ENCODE measurements at places on chromosomes 12 and 14. TPM values are rescaled to one million over a fixed set of nuclear protein-coding genes. Genes with fewer than 3 reads are reported as not detected.
A peak's percentile ranks its signal among the peaks of the same experiment; 100 is the strongest.

DNA sequence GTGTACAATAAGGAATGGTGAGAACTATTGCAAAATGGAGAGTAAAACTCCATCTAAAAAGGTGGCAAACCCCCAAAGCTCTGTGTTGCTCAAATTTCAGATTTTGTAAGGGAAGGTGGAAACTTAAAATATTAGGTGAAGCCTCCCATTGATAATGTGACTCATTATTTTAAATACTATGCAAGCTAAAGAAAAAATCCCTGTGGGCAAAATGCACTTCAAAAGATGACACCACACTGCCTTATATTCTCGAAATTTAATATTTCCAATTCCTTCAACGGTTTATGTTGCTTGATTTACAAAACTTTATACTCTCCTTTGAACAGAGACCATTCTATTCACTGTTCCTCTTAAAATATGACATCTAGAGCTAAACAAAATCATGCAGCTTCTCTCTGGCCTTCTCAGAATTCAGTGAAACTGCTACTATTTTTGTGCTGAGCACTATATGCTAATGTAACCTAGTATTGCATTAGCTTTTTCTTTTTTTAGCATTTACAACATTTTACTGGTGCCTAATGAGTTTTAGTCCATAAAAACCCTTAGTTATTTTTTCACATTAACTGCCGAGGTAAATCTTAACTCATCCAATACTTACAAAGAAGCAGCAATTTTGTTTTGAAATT lies 297.7 kb downstream of the SYT1 start:
- no peaks in the 10 kb centered on the region for H3K36me3 ChIP-seq
- H3K27me3 ChIP-seq: no peaks in the 10 kb centered on the region
- no peak for DNase-seq
- no peak overlapping the region for H3K27ac ChIP-seq
- no peaks in the 10 kb centered on the region for H3K4me1 ChIP-seq
- no peak overlapping the region for H3K4me3 ChIP-seq

DNA sequence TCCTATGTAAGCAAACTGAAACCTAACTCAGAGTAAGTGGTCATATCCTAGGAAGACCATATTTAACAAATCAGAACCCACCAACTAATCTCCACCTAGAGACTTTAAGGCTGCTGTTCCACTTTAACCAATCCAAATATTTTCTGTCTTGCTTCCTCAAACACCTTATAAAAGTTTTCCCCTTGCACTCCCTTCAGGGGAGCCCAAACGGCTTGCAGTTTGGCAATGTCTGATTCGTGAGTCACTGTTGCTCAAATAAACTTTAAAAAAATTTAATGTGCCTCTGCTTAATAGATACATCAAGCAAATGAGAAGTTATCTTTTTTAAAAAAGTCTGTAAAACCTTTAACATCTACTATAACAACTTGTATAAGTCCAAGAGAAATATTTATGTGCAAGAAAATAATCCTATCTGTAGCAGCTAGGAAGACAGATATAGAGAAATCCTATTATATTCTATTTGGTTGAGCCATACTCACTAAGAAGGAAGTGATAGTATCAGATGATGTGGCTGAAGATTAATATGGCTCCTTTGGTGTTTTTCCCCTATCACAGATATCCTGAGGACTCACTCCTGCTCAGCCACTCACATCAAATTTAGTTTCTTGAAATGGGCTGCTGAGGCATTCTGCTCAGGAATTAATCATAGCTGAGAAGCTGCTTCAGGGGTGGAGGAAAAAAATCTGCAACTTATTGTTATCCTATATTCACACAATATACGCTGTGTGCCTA lies 65.1 kb upstream of the DUSP6 start:
- no peak overlapping the region for H3K27ac ChIP-seq
- no peak for DNase-seq
- no peak overlapping the region for H3K4me3 ChIP-seq
- no peaks in the 10 kb centered on the region for H3K27me3 ChIP-seq

DNA sequence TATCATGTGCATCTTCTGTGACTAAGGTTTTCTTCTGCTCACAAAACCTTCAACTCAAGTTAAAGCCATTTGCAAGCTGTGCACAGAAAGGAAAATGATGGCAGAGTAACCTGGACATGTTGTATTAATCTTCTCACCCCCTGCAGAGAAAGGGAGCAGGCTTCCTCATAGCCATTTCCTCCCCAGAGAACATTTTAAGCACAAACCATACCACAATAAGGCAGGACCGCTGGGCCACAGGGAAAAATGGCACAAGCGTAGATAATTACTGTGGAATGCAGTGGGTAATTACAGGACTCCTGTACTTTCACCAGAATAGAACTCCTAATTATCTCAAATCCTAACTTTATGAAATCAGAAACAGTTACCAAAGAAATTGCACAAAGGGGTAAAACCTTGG lies 215.7 kb downstream of the KIF21A start:
- no peak overlapping the region for H3K4me3 ChIP-seq
- DNase-seq: no peak
- H3K27ac ChIP-seq: no peak overlapping the region
- no peaks in the 10 kb centered on the region for H3K27me3 ChIP-seq

DNA sequence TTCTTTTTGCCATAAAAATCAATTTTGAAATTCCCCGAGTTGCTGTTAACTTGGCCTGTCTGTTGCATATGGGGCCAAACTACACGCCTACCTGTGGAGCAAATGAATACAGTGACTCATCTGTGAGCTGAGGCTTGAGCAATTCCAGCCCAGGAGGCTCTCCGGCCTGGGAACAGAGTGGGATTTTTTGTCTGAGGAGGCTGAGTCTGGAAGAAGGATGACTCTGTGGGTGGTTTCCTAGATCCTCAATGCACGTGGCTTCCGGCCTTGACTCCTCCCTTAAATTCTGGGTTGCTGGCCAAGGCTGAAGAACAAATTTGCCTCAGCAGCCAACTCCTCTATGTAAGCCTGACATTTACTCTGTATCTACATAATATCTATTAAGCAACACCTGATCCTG lies 124.1 kb downstream of the SSPN start:
- no peaks in the 10 kb centered on the region for H3K36me3 ChIP-seq
- H3K4me1 ChIP-seq: peaks cover 15% of the 10 kb centered on the region
- no peak for DNase-seq
- peak overlapping the region; percentile 75 for H3K27ac ChIP-seq
- H3K4me3 ChIP-seq: no peak overlapping the region

- H3K27ac ChIP-seq: no peak overlapping the region
- H3K4me1 ChIP-seq: peaks cover 6% of the 10 kb centered on the region
- H3K27me3 ChIP-seq: no peaks in the 10 kb centered on the region
- H3K36me3 ChIP-seq: no peaks in the 10 kb centered on the region
Observed at GRCh38 chr14:81315341-81315740, 84.8 kb downstream of the STON2 start.

DNA sequence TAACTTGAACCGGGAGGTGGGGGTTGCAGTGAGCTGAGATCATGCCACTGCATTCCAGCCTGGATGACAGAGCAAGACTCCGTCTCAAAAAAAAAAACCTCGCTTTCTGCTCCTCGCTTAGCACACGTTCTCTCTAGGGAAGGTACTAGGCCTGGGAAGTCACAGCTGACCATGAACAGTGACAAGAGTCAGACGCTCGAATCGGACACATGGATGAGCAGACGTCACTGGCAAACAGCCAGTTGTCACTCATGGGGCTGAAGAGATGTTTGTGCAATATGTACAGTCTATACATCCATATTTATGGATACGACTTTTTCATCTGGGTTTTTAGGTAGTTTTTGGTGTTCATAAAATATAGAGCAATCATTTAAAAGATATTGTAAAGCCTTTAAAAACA lies 19.4 kb downstream of the TCHP start:
- no peaks in the 10 kb centered on the region for H3K27me3 ChIP-seq
- H3K4me1 ChIP-seq: no peaks in the 10 kb centered on the region

- no peak overlapping the region for H3K27ac ChIP-seq
- DNase-seq: no peak
- H3K4me3 ChIP-seq: no peak overlapping the region
- no peaks in the 10 kb centered on the region for H3K36me3 ChIP-seq
- H3K27me3 ChIP-seq: peaks cover 7% of the 10 kb centered on the region
Observed at GRCh38 chr12:49924628-49925246, 21.0 kb upstream of the FAIM2 start.

DNA sequence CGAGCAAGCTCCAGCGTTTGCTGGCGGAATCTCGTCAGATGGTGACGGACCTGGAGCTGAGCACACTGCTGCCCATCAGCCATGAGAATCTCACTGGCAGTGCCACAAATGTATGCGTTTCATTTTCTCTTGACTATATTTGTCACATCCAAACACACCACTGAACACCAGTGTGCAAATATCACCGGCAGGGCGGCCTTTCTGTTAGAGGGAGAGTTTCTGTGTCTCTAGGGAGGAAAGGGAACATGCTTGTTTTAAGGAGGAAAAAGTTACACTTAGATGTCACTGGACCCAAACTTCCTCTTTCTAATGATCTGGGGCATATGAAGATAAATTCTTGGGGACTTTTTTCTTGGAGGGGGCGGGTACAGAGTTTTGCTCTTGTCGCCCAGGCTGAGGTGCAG lies 21.9 kb upstream of the HIP1R start:
- no peak overlapping the region for H3K4me3 ChIP-seq
- no peak overlapping the region for H3K27ac ChIP-seq

GRCh38 chr12:104833756-104834155 lies 124.3 kb downstream of the SLC41A2 start:
- H3K27me3 ChIP-seq: no peaks in the 10 kb centered on the region
- no peaks in the 10 kb centered on the region for H3K4me1 ChIP-seq
- no peak overlapping the region for H3K27ac ChIP-seq
- no peak overlapping the region for H3K4me3 ChIP-seq
- no peaks in the 10 kb centered on the region for H3K36me3 ChIP-seq

- DNase-seq: no peak
- no peak overlapping the region for H3K4me3 ChIP-seq
- peaks cover 28% of the 10 kb centered on the region for H3K36me3 ChIP-seq
- no peak overlapping the region for H3K27ac ChIP-seq
- no peaks in the 10 kb centered on the region for H3K27me3 ChIP-seq
Observed at GRCh38 chr12:110284597-110284996, 3.5 kb downstream of the ATP2A2 start.

The RITA1 gene
- polyA plus RNA-seq: 13.8 TPM

The APOLD1 gene
- polyA plus RNA-seq: 13.8 TPM
